Panc1 (cell line): ENCODE measurements at places on chromosomes 3 and 15. TPM values are rescaled to one million over a fixed set of nuclear protein-coding genes. Genes with fewer than 3 reads are reported as not detected.

CKMT1A gene
- total RNA-seq, result 4.6 TPM

TAGLN3 gene
- not detected for total RNA-seq

P2RY1 gene
- 0.08 TPM for total RNA-seq

SOX14 gene
- total RNA-seq, result not detected

RAB11A gene
- 263 TPM for total RNA-seq

NOX5 gene
- total RNA-seq, result 0.26 TPM

CEP19 gene
- 7.1 TPM for total RNA-seq

GTF2E1 gene
- total RNA-seq, result 32.0 TPM

MUC20 gene
- not detected for total RNA-seq

KCNH8 gene
- not detected for total RNA-seq

FURIN gene
- total RNA-seq, result 62.0 TPM

TMCO5A gene
- not detected for total RNA-seq

FGF12 gene
- total RNA-seq, result 0.51 TPM
